ENCODE measurements at places on chromosomes 4 and X.

- DNase-seq = no peak
Measured at GRCh38 chr4:64272432-64272831, 136.8 kb downstream of the TECRL start.

GRCh38 chr4:146113171-146113570 lies 62.3 kb upstream of the LSM6 start:
- no peak for DNase-seq

- no peak for DNase-seq
Measured at GRCh38 chr4:160371446-160371845, 1268.6 kb downstream of the RAPGEF2 start.

DNA sequence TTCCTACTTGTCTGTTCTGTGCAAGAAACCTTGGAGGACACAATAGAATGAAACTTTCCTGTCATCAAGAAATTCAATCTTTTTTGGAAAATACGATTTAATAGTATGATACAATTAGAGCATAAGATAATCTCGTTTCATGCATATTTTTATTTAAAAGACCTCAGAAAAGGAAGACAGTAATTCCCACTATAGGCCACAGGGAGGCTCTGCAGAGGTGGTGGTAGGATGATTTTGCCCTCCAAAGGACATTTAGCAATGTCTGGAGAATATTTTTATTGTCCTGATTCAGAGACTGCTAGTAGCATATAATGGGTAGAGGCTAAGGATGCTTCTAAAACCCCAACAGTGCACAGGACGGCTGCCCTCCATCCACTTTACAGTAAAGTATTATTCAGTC lies 68.7 kb downstream of the PAK3 start:
- no peak for DNase-seq
